SK-N-SH treated with all-trans-retinoic acid at 6 μM for 48 hours (cell line): ENCODE measurements at places on chromosomes 16 and 17.

- peak; percentile 13 for ATAC-seq
Measured at GRCh38 chr16:19885451-19886072, 914 bp upstream of the GPRC5B start.

DNA sequence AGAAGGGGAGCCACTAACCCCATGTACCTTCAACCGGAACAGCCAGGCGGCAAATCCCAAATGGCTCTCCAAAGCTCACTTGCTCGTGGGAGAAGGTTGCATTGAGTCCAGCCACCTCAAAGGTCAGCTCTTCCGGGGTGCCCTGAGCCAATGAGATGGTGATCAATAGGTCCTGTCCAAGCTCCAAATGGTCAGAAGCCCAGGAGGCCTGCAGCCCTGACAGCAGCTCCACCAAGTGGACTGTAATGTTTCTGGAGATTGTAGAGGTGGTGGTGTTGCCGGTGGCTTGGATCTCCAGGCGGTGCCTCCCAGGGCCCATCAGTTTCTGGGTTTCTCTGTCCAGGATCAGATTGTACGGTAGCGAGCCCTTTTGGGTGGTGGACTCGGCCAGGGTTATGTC is 39.9 kb upstream of the BCO1 start:
- ATAC-seq = peak; percentile 66

- no peak for ATAC-seq
Measured at GRCh38 chr17:80573701-80574100, 29.1 kb downstream of the RPTOR start.

GRCh38 chr17:5115673-5116651 is at the start of gene USP6:
Gene USP6 (plus strand): TSS chr17:5116032. CDS start chr17:5130368, 14,336 bp downstream.
- ATAC-seq = no peak

- no peak for ATAC-seq
Measured at GRCh38 chr16:80883159-80883642, 78.8 kb upstream of the CDYL2 start.

- ATAC-seq = no peak
Measured at GRCh38 chr16:69904495-69905170, 46.5 kb upstream of the CLEC18A start.

GRCh38 chr16:73956587-73957494 is 339.8 kb upstream of the PSMD7 start:
- peak; percentile 89 for ATAC-seq

DNA sequence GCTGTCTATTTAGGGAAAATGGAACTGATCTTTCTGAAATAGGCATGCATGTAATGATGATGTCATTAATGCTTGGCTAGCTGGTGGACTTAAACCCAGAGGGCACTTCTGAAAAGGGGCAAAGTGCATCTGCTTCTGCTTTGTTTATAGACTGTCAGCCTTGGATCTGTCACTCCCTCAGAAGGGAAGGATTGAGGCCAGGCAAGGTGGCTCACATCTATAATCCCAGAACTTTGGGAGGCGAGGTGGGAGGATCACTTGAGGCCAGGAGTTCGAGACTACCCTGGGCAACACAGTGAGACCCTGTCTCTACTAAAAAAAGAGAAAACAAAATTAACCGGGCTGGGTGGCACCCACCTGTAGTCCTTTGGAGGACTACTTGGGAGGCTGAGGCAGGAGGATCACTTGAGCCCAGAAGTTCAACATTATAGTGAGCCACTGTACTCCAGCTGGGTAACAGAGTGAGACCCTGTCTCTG is 185.5 kb downstream of the WWOX start:
- ATAC-seq = no peak

- no peak for ATAC-seq
Measured at GRCh38 chr17:11278186-11278991, 37.4 kb downstream of the SHISA6 start.

GRCh38 chr16:57067347-57067746 is 25.0 kb upstream of the CPNE2 start:
- ATAC-seq = no peak

- ATAC-seq = no peak
Measured at GRCh38 chr16:78443542-78444364, 344.3 kb downstream of the WWOX start.

DNA sequence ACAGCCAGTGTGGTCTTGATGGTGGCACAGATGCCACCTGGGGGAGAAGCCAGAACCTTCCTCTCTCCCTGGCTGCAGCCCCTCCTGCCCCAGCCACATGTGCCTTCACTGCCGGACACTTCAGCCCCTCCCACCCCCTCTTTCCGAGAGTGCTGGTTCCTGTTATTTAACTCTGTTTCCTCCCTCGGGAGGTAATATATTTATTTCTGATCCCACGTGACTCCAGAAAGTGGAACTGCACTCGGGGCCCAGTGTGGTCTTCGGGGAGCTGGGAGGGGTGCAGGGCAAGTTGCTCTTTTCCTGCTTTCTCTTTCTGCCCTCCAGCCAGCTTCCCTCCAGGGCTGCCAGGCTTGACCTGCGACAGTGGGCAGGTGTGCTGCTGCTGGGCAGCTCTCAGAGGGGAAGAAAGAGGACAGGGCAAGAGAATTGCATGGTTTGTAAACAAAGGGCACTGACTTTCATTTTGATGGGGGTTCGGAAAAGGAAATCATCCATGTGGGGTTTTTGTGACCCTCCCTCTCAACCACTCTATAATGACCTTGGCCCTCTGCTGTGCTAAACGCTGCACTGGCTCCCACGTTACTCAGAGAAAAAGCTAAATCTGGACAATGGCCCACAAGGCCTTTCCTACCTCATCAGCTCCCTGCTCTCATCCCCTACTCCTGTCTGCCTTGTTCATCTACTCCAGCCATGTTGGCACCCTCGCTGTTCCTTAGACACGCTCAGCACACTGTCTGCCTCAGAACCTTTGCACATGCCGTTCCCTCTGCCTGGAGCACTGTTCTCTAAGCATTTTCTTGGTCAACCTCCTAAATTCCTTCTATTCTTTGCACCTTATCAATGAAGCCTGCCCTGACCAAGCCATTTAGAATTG is 8.2 kb upstream of the CIITA start:
- no peak for ATAC-seq

DNA sequence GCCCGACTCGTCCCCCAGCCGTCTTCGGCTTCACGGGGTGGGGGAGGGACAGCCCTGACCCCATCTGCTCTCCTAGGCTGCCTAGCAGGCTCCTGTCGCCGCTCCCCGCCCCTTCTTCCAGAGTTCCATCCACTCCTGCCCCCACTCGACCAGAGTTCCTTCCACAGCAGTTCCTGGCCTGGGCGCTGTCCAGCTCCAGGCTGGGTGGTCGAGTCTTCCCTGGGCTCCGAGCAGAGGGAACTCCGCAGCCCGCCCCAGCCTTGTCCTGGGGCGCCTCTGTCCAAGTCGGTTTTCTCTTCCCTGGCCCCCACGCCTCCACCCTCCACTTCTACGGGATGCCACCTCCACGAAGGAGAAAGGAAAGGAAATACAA is 1.4 kb downstream of the PYY start:
- ATAC-seq = no peak

DNA sequence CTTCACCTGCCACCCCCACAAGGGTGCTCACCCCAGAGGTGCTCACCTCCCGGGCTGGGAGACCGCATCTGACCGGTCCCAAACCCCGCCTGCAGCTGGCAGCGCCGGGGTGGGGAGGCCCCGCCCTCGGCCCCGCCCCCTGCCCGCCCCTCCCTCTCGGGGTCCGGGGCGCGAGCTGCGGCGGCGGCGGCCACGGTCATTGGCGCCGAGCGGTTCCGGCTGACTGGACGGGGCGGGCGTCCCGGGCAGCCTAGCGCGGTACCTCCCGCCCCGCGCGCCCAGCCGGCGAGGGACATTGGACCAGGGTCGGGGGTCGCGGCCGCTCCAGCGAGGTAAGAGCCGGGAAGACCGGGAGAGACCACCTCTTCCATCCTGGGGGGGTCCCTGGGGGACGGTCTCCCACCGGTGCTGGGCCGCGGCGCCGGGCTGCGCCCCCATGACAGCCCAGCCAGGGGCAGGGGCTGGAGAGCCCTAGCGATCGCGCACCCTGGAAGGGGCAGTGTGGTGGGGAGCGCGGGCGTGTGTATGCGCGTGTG is at the start of gene CACNG5:
Gene CACNG5, plus strand, starts transcription at position 199 of the 536 bp plus-strand sequence. CDS start 42,216 bp downstream, outside the sequence.
- peak; percentile 52 for ATAC-seq

GRCh38 chr17:40355123-40355803 is 9.3 kb downstream of the GJD3 start:
- ATAC-seq = peak; percentile 73

DNA sequence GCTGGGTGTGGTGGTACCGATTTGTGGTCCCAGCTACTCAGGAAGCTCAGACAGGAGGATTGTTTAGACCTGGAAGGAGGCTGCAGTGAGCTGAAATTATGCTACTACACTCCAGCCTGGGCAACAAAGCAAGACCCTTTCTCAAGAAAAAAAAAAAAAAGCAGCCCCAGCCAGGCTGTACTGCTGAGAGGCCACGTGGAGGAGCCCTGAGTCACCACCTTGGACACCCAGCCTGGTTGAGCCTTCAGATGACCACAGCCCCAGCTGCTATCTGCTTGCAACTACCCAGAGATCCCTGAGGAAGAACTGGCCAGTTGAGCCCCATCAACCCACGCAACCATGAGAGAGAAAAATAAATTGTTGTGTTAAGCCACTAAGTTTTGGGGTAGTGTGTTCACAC is 23.6 kb upstream of the GPRC5C start:
- ATAC-seq = no peak

DNA sequence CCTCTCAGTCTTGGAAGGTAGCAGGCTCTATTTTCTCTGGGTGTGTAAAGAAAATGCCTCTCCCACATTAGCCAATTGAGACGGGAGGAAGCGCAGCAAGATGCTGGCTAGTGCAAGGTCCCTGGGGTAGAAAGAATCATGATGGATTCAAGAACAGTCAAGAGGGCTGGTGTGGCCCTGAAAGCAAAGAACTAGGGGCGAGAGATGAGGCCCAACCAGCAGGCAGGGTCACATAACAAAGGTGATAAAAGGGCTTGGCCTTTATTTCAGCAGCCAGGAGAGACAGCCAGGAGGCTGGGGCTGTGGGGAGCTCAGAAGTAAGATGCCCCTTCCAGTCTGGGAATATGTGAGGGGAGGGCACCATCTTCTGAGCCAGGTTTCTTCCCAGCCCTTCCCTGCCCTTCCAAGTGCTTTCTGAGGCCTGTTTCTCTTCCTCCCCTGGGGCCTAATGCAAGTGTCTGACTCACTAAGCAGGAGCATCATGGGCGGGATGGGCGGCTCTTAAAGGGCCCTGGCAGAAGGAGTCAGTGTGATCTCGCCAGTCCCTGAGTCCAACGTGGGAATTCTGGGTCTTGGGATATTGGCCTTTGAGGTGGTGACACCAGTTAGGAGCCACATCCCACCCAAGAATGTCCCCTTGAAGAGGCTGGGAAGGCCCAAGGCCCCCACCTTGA is 3.9 kb upstream of the NLRC5 start:
- peak; percentile 73 for ATAC-seq

DNA sequence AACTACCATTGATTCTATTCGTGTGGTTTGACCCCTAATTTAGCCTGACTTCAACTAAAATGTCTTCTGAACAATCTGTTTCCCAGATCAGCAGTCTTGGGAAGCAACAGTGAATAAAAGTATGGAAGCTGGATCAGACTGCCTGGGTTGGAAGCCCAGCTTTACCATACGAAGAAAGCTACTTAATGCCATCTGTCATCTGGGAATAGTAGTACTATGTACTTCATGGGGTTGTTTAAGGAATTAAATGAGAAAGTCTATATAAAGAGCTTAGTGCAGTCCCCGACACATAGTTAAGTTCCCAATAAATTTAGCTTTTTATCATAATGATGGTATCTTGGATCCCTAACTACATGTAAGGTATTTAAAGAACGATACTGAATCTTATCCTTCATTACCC is 151.5 kb upstream of the ERCC4 start:
- no peak for ATAC-seq

GRCh38 chr17:57899391-57899790 is 49.5 kb upstream of the MRPS23 start:
- ATAC-seq = peak; percentile 7

DNA sequence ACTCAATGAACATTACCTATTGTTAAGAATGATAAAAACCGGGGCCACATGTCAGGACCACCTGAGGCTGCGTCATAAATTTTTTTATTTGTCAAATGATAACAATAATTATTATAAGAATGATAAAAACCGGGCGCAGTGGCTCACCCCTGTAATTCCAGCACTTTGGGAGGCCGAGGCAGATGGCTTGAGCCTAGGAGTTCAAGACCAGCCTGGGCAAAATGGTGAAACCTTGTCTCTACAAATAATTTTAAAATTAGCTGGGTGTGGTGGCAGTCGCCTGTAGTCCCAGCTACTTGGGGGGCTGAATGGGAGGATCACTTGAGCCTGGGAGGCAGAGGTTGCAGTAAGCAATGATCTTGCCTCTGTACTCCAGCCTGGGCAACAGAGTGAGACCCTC is 816 bp upstream of the SHMT1 start:
- ATAC-seq = no peak

- no peak for ATAC-seq
Measured at GRCh38 chr17:28573040-28573380, 1.7 kb upstream of the PIGS start.

- ATAC-seq = peak; percentile 95
Measured at GRCh38 chr16:4298761-4299522, 16.9 kb upstream of the GLIS2 start.

GRCh38 chr17:12104831-12105230 is 84.2 kb downstream of the MAP2K4 start:
- no peak for ATAC-seq

DNA sequence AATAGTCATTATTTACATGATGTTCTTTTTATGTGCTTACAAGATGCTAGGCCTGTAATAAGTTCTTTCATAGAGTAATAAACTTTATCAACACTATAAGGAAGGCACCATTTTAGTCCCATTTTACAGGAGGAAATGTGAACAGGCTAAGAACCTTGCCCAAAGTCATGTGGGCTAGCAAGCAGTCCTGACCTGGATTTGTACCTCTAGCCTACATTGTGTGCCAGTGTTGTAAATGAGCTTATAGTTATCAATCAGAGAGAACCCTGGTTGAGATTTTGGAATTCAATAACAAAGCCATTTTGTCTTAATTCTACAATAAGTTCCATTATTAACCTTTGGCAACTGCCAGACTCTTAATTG is 6.7 kb upstream of the TBKBP1 start:
- peak; percentile 2; the same call in 1 of the 3 replicates for ATAC-seq

GRCh38 chr16:4614571-4615383 is at the start of gene UBALD1:
Gene UBALD1 (minus strand): TSS chr16:4614888. CDS start chr16:4614797, 91 bp downstream.
- peak; percentile 79 for ATAC-seq

GRCh38 chr17:67452681-67453554 is 75.8 kb downstream of the PITPNC1 start:
- ATAC-seq = no peak

GRCh38 chr17:62091804-62092203 is 26.7 kb upstream of the MED13 start:
- ATAC-seq = no peak

DNA sequence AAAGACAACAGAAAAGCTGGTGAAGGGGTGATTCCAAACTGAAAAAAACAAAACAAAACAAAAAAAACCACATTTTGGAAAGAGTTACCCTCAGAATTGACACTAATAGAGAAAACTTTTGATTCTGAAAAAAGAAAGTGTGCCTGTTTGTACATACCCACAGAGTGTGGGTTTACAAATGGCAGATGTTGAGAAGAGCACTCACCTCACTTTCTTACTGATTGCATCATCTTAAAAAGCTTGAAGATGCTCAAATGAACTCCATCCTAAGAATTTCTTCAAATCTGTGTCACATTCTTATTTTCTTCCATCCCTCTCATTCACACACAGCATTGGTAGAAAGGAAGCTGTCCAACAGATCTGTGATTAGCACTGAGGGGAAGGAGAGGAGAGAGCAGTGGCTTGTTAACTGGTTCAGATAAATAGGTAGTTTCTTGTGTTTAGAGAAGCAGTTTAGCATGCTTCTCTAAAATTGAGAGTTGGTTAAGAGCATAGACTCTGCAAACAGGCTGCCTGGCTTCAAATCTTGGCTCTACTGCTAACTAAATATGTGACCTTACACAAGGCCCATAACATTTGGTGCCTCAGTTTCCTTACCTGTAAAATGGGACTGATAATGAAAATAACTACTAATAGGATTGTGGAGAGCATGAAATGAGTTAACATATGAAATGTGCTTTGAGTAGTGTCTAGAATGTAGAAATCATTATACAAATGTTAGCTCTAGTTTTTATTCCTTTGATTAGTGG is 6.9 kb downstream of the GNAO1 start:
- no peak for ATAC-seq
